ENCODE measurements at places on chromosomes 1 and 21. TPM values are rescaled to one million over a fixed set of nuclear protein-coding genes. Genes with fewer than 3 reads are reported as not detected.

TMIGD3 gene
- not detected for total RNA-seq

SERPINC1 gene
- 0.10 TPM for total RNA-seq

SORT1 gene
- 9.3 TPM for total RNA-seq

FASLG gene
- 1.4 TPM for total RNA-seq

AVPR1B gene
- not detected for total RNA-seq

PHF13 gene
- total RNA-seq, result 4.7 TPM

PDC gene
- not detected for total RNA-seq

BSND gene
- total RNA-seq, result not detected

HRNR gene
- total RNA-seq, result under 0.01 TPM

SPRR1B gene
- total RNA-seq, result not detected

GNG4 gene
- total RNA-seq, result 0.10 TPM

TMEM61 gene
- not detected for total RNA-seq

SH2D2A gene
- total RNA-seq, result 19.1 TPM

HTR6 gene
- total RNA-seq, result 0.31 TPM

SPATA45 gene
- not detected for total RNA-seq

RNF186 gene
- total RNA-seq, result not detected

BOLA1 gene
- 4.0 TPM for total RNA-seq

OR6K3 gene
- total RNA-seq, result not detected

MX2 gene
- total RNA-seq, result 32.6 TPM

OLIG2 gene
- 0.21 TPM for total RNA-seq

LDLRAD1 gene
- not detected for total RNA-seq

Measured in mononuclear cell (primary cell).